A549 treated with CORT108297 at 1 μM for 4 hours (cell line): ENCODE measurements at places on chromosomes 16 and 17. TPM values are rescaled to one million over a fixed set of nuclear protein-coding genes. Genes with fewer than 3 reads are reported as not detected.

Gene MSRB1
- total RNA-seq: 25.7 to 36.5 TPM (median 34.4 TPM) in 5 replicates

Gene IRF8
- total RNA-seq: 0.20 to 0.54 TPM (median 0.38 TPM) in 5 replicates

Gene SAMD14
- 0.27 to 0.95 TPM (median 0.49 TPM) in 5 replicates for total RNA-seq

Gene HASPIN
- 11.9 to 15.3 TPM (median 12.7 TPM) in 5 replicates for total RNA-seq

Gene TPSB2
- 0.09 to 0.15 TPM (median 0.12 TPM) in 3 of 5 replicates, not detected in the others for total RNA-seq

Gene HS3ST3B1
- 0.37 to 0.49 TPM (median 0.42 TPM) in 5 replicates for total RNA-seq

Gene HNF1B
- 21.1 to 26.0 TPM (median 25.6 TPM) in 5 replicates for total RNA-seq

Gene CCL16
- total RNA-seq: not detected in 5 replicates

Gene TM4SF5
- total RNA-seq: 0.51 to 1.2 TPM (median 0.90 TPM) in 5 replicates

Gene SOCS1
- total RNA-seq: 0.76 to 2.6 TPM (median 1.9 TPM) in 5 replicates

Gene SLX4
- 4.1 to 5.6 TPM (median 4.7 TPM) in 5 replicates for total RNA-seq

Gene KRT33B
- 0.09 to 0.10 TPM (median 0.10 TPM) in 3 of 5 replicates, not detected in the others for total RNA-seq

Gene HS3ST2
- not detected in 5 replicates for total RNA-seq

Gene KARS1
- 164 to 178 TPM (median 166 TPM) in 5 replicates for total RNA-seq

Gene TEKT5
- not detected in 5 replicates for total RNA-seq

Gene KRT16
- 0.40 to 0.85 TPM (median 0.64 TPM) in 5 replicates for total RNA-seq

Gene SHCBP1
- 31.7 to 41.5 TPM (median 36.0 TPM) in 5 replicates for total RNA-seq
